ENCODE measurements at places on chromosomes 6 and 20.

GRCh38 chr6:2819978-2820377 is 21.7 kb downstream of the SERPINB1 start:
- DNase-seq = no peak

- no peak for DNase-seq
These were observed 15.4 kb downstream of the PEDS1 start for GRCh38 chr20:50138120-50138478.

DNA sequence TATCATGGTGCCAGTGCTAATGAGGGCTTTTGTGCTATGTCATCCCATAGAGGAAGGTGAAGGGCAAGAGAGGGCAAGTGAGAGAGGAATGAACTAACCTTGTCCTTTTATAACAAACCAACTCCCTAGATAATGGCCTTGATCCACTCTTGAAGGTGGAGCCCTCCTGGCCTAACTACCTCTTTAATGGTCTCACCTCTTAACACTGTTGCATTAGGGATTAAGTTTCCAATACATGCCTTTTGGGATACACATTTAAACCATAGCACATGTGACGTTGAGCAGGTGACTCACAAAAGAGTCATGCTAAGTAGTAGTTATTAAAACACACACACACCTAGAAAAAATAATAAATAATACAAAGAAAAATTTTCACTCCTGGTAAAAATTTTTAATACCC is 36.9 kb downstream of the CCN2 start:
- no peak for DNase-seq

- no peak for DNase-seq
These were observed 2.7 kb downstream of the CALHM5 start for GRCh38 chr6:116514111-116514510.

DNA sequence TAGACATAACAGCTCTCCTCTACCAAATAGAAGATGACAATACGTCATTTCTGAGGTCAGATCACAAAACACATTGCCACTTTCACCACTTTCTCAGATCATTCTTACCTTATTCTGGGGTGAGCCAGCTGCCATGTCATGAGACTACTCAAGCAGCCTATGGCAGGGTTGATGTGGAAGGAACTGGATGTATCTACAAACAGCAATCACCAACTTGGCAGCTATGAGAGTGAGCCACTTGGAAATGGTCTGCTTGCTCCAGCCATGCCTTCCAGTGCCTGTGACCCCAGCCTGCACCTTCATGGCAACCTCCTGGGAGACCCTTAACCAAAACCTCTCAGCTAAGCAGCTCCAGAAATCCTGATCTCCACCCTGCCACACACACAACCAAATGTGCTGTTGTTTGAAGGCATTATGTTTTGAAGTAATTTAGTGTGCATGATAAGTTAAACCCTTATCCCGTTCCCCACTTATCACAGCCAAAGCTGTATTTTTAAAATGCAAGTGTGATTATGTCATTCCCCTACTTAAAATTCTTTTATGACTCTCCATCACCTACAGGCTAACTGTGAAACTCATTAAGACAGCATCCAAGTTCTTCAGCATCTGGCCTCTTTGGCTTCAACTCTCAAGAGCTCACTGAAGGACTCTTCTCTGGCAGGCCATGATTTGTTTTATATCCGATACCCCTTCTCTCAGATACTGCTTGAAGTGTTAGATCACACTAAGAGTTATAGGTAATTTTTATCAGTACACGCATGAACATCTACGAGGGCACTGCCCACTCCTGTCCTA is 150.6 kb downstream of the LY86 start:
- peak; percentile 62 for DNase-seq

- DNase-seq = no peak
These were observed 75.3 kb upstream of the RIPOR2 start for GRCh38 chr6:25010902-25011625.

GRCh38 chr6:168127384-168127868 is 48.4 kb upstream of the FRMD1 start:
- DNase-seq = no peak

GRCh38 chr20:60512443-60512842 is 554.2 kb downstream of the CDH26 start:
- no peak for DNase-seq

- no peak for DNase-seq
These were observed 15.9 kb upstream of the ADGB start for GRCh38 chr6:146582857-146583256.

- no peak for DNase-seq
These were observed 783.7 kb downstream of the FRK start for GRCh38 chr6:115276881-115277565.

- DNase-seq = no peak
These were observed 516 bp upstream of the IRF4 start for GRCh38 chr6:390914-391558.

GRCh38 chr6:42366011-42366705 is 85.6 kb downstream of the TRERF1 start:
- DNase-seq = no peak

- DNase-seq = peak; percentile 19
These were observed 49.6 kb upstream of the PTPRK start for GRCh38 chr6:128569732-128570679.

DNA sequence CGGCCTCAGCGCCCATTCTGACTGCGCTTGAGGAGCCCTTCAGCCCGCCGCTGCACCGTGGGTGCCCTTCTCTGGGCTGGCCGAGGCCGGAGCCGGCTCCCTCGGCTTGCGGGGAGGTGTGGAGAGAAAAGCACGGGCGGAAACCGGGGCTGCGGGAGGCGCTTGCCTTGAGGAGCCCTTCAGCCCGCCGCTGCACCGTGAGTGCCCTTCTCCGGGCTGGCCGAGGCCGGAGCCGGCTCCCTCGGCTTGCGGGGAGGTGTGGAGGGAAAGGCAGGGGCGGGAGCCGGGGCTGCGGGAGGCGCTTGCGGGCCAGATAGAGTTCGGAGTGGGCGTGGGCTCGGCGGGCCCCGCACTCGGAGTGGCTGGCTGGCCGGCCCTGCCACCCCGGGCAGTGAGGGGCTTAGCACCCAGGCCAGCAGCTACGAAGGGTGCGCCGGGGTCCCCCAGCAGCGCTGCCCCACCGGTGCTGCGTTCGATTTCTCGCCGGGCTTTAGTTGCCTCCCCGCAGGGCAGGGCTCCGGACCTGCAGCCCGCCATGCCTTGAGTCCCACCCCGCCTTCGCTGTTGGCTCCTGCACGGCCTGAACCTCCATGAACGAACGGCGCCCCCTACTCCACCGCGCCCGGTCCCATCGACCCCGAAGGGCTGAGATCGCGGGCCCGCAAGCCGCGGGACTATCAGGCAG is 45.7 kb upstream of the MCUR1 start:
- DNase-seq = no peak

DNA sequence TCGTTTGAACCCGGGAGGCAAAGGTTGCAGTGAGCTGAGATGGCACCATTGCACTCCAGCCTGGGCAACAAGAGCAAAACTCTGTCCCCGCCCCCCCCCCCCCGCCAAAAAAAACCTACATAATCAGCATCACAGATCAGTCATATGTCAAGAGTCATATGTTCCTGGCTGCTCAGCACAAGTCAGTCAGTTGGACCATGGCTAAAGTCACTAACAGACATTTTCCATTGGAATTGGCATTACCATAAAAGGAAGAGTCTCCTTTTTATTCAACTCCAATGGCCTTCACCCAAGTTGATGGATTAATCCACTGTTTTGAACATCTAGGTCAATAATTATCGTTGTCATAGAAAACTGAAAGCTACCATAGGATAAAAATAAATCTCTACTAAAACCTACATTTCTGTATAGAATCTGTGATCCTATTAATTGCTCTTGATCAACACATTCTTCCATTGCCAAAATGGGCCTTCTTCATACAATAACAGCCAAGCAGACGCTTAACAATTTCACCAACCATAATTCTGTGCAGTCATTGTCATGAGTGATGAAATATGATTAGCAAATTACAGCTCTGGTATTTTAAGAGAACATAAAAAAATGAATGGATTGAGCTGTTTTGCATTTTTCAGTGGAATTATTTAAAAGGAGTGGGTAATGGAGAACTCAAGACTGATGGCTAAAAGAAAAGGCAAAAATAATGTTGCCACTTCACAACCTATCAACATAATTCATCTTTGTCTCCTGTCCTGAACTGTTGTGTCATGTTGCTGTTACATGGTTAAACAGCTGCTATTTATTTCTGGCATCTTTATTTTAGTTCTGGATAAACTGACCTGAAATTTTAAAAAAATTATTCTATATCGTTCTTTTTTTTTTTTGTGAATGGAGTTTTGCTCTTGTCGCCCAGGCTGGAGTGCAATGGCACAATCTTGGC is 555.5 kb upstream of the JARID2 start:
- no peak for DNase-seq

- DNase-seq = no peak
These were observed 230.8 kb downstream of the LRFN2 start for GRCh38 chr6:40356242-40356910.
